ENCODE measurements at places on chromosomes 6 and 20.

- DNase-seq = no peak
Observed at GRCh38 chr6:52820198-52820597, 16.6 kb upstream of the GSTA1 start.

DNA sequence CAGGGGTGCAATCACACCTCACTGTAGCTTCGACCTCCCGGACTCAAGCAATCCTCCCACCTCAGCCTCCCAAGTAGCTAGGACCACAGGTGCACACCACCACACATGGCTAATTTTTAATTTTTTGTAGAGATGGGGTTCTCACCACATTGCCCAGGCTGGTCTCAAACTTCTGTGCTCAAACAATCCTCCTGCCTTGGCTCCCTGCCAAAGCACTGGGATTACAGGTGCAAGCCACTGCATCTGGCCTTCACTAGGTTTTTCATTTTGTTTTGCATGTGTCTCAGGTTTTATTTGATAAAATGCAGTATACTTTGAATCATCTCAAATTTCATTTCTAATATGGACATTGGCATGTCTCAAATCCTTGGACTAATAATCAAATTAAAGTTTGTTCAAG lies 98.7 kb downstream of the SLC16A10 start:
- DNase-seq = no peak

DNA sequence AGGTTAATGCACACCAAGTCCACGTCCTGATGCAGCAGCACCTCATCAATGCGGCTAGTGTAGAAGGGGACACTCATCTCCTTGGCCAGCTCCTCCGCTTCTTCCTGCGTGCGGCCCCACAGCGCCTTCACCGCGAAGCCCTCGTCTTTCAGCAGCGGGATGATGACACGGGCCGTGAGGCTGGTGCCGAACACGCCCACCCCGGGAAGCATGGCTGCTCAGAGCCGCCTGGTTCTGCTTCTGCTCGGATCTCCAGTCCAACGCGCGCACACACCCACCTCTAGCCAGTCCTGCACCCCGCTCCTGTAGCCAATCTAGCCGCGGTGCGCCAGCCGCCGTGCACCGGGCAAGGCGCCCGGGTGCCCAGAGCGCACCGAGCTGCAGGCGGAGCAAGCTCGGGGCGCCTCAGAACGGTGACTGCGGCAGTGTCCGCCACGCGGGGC lies 700 bp downstream of the GFOD1 start:
- no peak for DNase-seq

- DNase-seq = no peak
Observed at GRCh38 chr6:106363401-106364138, 3.1 kb downstream of the CRYBG1 start.

DNA sequence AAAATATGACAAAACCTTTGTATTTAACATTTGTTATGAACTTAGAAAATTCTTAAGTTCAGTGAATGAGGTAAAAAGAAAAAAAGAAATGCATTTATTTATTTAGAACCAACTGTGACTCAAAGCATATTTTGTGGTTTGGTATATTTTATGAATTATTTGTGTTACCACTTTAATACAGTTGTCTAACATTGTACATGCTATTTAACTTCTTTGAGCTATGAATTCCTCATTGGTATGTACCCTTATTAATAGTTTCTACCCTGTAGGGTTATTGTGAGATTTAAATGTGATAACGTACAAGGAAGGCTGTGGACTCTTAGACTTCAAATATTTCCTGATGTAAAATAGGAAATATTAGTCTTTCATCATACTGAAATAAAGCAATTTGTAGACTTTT lies 162.6 kb downstream of the MMUT start:
- DNase-seq = no peak

GRCh38 chr20:4227085-4227821 lies 211.9 kb upstream of the RNF24 start:
- no peak for DNase-seq

GRCh38 chr6:139587469-139587868 lies 213.0 kb upstream of the CITED2 start:
- no peak for DNase-seq

- DNase-seq = no peak
Observed at GRCh38 chr6:42936398-42936797, 7.1 kb downstream of the CNPY3 start.

DNA sequence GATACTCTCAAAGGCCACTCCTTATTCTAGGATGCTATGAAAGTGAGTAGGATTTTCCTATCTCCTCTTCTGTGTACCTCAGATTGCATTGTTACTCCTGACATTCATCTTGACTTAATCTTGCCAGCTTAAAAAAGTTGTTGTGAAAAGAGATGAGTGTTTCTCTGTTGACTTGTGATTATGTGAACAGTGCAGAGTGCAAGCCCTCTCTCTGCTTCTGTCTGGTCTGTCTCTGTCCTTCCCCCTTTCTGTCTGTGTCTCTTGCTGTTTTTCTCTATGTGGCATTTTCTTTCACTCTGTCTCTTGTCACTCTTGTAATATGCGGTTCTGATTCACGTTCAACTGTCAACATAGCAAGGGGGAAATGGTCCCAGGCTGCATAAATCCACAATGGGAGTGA lies 306.6 kb downstream of the FARS2 start:
- no peak for DNase-seq

DNA sequence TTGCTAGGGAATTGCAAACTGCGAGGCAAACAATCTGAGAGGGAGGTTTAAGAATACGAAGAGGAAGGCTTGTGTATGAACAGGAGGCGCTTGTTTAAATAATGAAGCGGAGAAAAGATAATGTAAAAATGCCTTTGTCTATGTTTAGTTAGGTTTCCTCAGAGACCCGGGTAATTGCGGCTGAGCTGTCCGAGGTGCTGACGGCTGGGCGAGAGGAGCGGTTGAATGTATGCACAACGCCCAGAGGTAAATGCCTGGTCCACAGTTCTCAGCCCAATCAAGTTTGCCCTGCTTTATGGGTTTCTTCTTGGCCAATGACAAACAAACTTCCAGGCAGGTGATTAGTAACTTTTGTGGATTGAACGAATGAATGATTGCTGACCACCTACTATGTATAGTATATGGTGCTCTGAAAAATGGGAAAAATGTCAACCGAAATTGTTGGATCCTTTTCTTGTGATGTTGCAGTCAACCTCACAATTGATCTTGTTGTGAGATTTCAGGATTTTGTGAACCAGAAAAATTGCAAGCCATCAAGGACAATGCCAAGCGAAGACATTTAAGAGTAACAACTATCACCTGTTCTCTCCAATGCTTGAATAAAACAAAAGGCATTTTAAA lies 38.3 kb upstream of the SLC32A1 start:
- DNase-seq = no peak

DNA sequence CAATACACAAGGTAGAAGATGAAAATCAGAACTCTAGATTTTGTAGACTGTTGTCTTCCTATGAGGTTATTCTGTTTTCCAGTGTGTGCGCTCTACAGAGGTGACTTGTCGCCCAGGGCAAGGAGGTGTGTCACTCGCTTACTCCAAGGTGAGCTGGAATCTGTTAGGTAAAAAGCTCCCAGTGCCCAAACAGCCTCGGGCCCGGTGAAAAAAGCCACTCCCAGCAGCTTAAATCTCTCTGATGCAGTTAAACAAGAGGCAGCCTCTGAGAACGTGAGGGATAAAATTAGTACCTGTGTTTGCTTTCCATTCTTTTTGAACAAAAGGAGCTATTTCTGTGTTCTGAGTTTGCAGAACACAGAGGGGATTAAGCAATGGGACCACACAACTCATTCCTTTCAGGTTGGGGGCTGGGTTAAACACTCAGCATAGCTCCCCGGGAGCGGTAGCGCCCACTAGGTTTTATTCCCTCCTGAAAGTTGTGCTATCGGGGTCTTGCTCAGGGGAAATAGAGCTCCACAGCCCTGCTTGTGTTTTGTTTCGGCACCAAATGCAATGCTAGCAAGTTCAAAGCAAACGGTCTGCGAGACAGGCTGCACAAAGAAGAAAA lies 181.2 kb downstream of the FOXA2 start:
- no peak for DNase-seq

DNA sequence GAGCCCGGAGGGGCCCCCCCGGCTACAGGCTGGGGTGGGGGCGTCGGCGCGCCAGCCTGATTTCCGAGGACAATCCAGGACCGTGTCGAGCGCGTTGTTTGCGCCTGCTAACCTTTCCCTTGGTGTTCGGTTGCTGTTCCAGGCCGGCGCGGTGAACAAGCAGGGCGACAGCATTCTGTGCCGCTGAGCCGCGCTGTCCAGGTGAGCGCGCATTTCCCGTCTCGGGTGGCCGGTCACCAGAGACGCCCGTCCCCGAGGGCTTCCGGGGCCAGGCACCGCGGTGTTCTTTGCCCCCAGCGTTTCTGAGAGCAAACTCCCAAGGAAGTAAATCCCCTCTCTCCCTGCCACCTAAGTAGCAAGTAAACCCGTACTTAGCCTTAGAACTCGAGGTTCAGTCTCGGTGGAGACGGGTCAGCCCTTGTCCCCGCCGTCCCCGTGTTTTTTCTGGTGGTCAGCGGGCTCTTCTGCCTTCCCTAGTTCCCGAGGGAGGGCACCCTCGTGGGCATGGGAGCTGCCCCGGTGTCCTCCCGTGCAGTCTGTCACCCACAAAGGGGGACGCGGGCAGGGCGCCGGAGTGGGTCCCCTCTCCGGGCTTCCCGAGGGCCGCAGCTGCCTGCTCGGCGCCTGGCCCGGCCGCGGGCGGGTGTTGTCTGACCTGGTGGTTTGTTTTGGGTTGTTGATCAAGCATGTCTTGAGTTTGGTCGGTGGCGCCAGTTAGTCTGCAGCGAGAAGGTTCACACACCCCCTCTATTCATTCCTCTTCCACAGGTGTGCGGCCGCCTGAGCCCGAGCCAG lies 1.5 kb downstream of the ID4 start:
- DNase-seq = peak; percentile 33

GRCh38 chr6:84764332-84765049 lies at the start of gene TBX18:
TBX18 (minus strand) TSS chr6:84764598; CDS start chr6:84764181, 417 bp downstream.
- peak; percentile 85 for DNase-seq

- no peak for DNase-seq
Observed at GRCh38 chr6:81531869-81532561, 220.5 kb downstream of the TENT5A start.

GRCh38 chr20:49906101-49906604 lies 9.2 kb downstream of the SPATA2 start:
- no peak for DNase-seq

DNA sequence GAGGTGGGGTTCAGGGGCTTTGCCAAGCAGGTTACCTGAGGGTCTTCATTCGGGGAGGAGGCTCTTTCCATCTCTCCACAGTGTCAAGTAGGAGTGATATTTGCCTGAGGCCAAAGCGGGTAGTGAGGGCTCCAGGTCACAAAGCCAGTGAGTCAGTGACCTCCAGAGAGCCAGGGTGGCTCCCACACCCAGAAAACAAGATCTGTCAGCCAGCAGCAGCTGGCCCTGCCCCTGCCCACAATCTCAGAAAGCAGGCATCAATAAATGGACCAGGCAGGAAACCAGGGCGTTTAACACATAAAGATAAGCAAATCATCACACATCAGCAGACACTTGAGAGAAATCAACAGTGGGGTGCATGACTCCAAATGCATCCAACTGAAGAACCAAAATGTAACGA lies 250.8 kb downstream of the CDH26 start:
- no peak for DNase-seq

DNA sequence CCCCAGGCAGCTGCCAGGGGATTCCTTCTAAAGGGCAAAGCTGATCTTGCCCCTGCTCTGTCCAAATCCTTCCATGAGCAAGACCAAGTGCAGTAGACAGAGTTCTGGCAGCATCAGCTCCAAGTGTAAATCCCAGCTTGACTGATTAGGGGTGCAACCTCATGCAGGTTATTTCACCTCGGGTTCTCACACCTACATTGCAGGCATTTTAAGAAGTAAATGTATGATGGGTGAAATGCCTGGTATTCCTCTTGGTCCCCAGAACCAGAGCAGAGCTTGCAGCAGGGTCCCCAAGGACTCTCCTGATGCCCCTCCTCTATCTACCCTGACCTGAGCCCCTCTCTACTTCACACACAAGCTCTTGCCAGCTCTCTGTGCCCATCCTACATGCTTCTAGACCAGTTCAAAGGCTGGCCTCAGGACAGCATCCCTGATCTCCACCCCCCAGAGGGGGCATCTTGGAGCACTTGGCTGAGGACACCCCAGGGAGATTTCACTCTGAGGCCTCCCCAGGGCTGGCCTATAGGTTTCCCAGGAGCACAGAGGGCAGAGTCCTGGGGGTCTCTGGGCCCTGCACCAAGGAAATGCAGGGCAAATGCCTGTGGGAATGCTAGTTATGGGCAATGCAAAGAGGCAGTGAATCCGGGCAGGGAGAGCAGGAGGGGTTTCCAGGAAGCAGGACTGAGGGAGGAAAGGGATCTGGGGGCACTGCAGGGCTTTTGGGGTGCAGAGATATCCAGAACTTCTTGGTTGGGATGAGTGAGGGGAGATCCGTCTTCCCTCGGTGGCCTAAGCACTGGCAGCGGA lies 1.0 kb downstream of the LZTS3 start:
- no peak for DNase-seq

- DNase-seq = no peak
Observed at GRCh38 chr20:53208110-53208832, 236.1 kb downstream of the TSHZ2 start.

DNA sequence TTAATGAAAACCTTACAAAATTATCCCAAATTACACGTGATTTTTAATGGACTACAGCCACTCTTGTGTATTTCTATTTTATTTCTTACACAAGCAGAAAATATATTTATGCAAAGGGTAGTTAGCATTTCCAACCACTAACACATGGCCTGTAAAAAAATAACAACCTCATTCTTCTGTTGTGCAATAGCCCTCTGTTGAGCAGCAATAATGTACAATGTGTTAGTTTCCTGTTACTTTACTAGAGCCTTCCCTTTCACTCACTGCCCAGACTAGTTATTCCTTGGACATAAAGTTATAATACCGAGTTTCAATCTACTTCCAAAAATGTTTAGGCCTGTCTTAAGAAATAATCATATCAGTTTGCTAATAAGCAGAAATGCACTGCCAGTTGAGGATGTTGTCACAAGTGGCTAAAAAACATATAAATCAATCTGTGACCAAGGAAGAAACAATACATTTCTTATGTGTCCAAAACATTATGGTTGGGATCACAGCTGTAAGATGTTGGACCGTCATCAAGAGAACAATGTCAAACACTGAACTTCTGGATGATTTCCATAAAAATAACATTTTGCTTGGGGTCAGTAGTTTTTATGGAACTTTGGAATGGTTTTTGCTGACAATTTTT lies 73.6 kb upstream of the RNF146 start:
- DNase-seq = no peak

DNA sequence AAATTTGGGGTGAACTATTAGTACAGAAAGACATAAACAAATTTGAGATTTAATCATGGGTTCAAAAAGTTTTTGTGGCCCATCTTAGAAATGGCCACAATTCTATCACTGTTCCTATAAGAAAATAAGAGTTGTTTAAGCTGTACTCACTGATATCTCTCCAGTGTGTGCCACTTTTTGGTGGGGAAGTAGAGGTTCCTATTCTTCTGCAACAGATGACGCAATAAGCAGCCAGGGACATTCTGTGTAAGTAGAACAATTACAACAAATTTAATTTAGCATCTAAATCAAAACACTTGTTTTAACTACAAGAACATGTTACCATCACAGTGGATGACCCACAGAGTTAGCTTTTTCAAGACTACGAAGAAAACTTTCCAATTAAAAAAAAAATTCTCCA lies 9.9 kb downstream of the SERAC1 start:
- DNase-seq = no peak

- DNase-seq = no peak
Observed at GRCh38 chr6:3749067-3749841, 2.3 kb downstream of the PXDC1 start.

Measured in HCT116 (cell line).